CMK (cell line): ENCODE measurements at places on chromosomes 11 and 22.

GRCh38 chr11:65468874-65469333 is 29.9 kb upstream of the MALAT1 start:
- no peak for DNase-seq

- no peak for DNase-seq
Observed at GRCh38 chr11:112882494-112883381, 78.5 kb upstream of the NCAM1 start.

DNA sequence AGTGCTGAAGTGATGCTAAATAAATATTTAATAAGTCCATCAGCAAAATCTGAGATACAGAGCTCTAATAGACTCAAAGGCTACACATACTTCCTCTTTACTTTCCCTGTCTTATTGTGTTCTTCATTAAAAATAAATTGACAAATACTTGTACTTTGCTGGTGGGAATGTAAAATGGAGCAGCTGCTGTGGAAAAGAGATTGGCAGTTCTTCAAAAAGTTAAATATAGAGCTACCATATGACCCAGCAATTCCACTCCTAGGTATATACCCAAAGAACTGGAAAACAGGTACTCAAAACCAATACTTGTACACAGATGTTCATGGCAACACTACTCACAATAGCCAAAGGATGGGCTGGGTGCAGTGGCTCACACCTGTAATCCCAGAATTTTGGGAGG is 76.0 kb downstream of the RBFOX2 start:
- DNase-seq = no peak

- DNase-seq = no peak
Observed at GRCh38 chr11:100632941-100633452, 54.1 kb upstream of the ARHGAP42 start.

GRCh38 chr11:133927690-133928627 is 28.8 kb downstream of the IGSF9B start:
- no peak for DNase-seq

- no peak for DNase-seq
Observed at GRCh38 chr11:111607751-111608150, 5.5 kb downstream of the SIK2 start.

DNA sequence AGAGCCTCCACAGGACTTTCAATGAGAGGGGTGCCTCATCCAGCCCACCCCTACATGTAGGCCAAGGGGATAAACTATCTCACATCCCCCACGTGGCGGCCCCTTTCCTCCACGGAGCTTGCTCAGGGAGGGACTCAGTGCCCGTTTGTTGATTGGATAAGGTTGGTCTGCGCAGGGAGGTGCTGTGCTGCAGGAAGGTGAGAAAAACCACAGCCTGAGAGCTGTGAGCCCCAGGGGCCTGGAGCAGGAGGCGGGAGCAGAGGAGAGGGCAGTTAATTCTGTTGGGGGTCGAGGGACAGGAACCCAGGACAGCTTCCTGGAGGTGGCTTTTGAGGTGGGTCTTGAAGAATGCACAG is 31.9 kb upstream of the ATXN10 start:
- DNase-seq = no peak

- no peak for DNase-seq
Observed at GRCh38 chr11:94295534-94295933, 8.8 kb upstream of the IZUMO1R start.

DNA sequence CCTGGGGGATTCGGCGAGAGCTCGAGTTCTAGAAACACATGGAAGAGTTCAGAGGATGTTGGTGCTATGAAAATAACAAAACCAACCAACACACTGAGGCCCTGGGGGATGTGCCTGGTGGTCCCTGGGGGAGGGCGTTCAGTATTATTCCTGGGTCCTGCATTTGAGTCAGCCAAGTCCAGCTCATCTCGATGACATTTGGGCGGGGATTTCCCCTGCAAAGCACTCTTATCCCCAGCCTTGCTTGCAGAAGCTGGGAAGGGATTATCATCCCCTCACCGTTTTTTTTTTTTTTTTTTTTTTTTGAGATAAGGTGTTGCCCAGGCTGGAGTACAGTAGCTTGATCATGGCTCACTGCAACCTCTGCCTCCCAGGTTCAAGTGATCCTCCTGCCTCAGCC is 2.1 kb upstream of the SMIM38 start:
- no peak for DNase-seq

- no peak for DNase-seq
Observed at GRCh38 chr22:20465759-20466077, 28.1 kb upstream of the SCARF2 start.

- no peak for DNase-seq
Observed at GRCh38 chr11:131581046-131581445, 210.6 kb downstream of the NTM start.

GRCh38 chr11:87322568-87322967 is 284.8 kb downstream of the TMEM135 start:
- no peak for DNase-seq

- no peak for DNase-seq
Observed at GRCh38 chr11:120088056-120088455, 49.9 kb downstream of the TRIM29 start.

DNA sequence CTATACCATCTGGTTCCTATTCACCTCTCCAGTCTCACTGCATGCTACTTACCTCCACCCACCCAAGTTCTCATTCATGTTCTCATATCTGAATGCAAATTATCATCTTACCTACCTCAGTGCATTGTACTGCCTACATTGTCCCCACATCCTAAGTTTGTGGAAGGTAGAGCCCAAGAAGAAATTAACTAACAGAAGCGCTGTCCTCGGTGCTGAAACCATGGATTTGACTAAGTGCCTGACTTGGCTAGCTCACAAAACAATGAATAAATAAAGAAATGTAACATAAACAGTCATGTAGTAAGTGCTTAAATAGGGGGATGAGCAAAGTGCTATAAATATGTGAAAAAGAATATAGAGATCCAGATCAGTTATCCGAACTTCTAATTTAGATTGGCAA is 63.2 kb downstream of the GRIA4 start:
- DNase-seq = peak; percentile 4

GRCh38 chr11:3015796-3016195 is 23.7 kb upstream of the NAP1L4 start:
- no peak for DNase-seq

GRCh38 chr11:34028425-34028824 is 23.1 kb upstream of the CAPRIN1 start:
- no peak for DNase-seq

- DNase-seq = no peak
Observed at GRCh38 chr11:130049328-130049771, 20.3 kb upstream of the APLP2 start.

GRCh38 chr11:44893846-44894617 is 56.7 kb downstream of the TP53I11 start:
- DNase-seq = peak; percentile 44

GRCh38 chr22:38327805-38328204 is 10.6 kb upstream of the CSNK1E start:
- DNase-seq = no peak

- DNase-seq = peak; percentile 14
Observed at GRCh38 chr22:40818192-40818746, 877 bp downstream of the SLC25A17 start.

- no peak for DNase-seq
Observed at GRCh38 chr11:34787348-34787747, 128.8 kb downstream of the APIP start.

- no peak for DNase-seq
Observed at GRCh38 chr22:22604326-22605073, 39.9 kb upstream of the GGTLC2 start.
